ENCODE measurements at places on chromosomes 3 and 15. TPM values are rescaled to one million over a fixed set of nuclear protein-coding genes. Genes with fewer than 3 reads are reported as not detected.
A peak's percentile ranks its signal among the peaks of the same experiment; 100 is the strongest.

MTHFS gene
- 98.2 TPM for polyA plus RNA-seq

DNA sequence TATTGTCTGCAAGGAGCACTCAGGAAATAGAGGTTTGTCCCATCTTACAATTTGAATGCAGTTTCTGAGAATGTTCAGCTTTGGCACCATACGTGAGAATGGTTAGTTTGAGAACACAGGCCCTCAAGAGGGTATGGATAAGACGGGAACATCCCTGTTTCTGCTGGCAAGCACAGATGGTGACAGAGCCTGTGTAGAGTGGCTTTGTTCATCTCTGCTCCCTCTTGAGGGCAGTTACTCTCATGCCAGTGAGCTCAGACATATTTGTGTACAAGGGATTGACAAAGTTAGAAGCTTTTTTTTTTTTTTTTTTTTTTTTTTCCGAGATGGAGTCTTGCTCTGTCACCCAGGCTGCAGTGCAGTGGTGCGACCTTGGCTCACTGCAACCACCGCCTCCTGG, 71.5 kb upstream of the FILIP1L start:
- H3K4me1 ChIP-seq, result no peaks in the 10 kb centered on the region
- no peak overlapping the region for H3K27ac ChIP-seq
- no peak overlapping the region for H3K4me3 ChIP-seq

NEK10 gene
- polyA plus RNA-seq, result not detected

GRCh38 chr15:76057332-76058000, 2.3 kb upstream of the TMEM266 start:
- H3K36me3 ChIP-seq, result no peaks in the 10 kb centered on the region
- peak; percentile 9 for DNase-seq
- H3K4me1 ChIP-seq, result peaks cover 22% of the 10 kb centered on the region

DNA sequence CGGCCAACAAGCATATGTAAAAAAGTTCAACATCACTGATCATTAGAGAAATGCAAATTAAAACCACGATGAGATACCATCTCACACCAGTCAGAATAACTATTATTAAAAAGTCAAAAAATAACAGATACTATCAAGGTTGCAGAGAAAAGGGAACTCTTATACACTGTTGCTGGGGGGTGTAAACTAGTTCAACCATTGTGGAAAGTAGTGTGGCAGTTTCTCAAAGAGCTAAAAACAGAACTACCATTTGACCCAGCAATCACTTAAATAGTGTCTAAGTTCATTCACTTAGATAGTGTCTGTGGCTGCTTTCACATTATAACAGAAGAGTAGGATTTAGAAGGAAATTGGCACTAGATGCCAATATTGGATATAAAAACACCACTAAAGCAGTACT, 49.7 kb downstream of the CGGBP1 start:
- H3K27me3 ChIP-seq, result peaks cover 2% of the 10 kb centered on the region
- H3K36me3 ChIP-seq, result no peaks in the 10 kb centered on the region
- no peak overlapping the region for H3K27ac ChIP-seq
- H3K4me1 ChIP-seq, result peaks cover 6% of the 10 kb centered on the region
- DNase-seq, result no peak

BCL2A1 gene
- polyA plus RNA-seq, result 16.1 TPM

- H3K4me1 ChIP-seq, result peaks cover 5% of the 10 kb centered on the region
- no peak overlapping the region for H3K27ac ChIP-seq
- H3K4me3 ChIP-seq, result no peak overlapping the region
- H3K27me3 ChIP-seq, result peaks cover 11% of the 10 kb centered on the region
- no peaks in the 10 kb centered on the region for H3K36me3 ChIP-seq
- DNase-seq, result no peak
Observed at GRCh38 chr15:63037976-63038720, 4.4 kb upstream of the TPM1 start.

DISP2 gene
- polyA plus RNA-seq, result 1.1 TPM

GRCh38 chr3:71684757-71685386, 40.3 kb downstream of the EIF4E3 start:
- peaks cover 8% of the 10 kb centered on the region for H3K36me3 ChIP-seq
- DNase-seq, result no peak
- H3K4me1 ChIP-seq, result peaks cover 23% of the 10 kb centered on the region
- no peak overlapping the region for H3K27ac ChIP-seq
- H3K4me3 ChIP-seq, result no peak overlapping the region

DNA sequence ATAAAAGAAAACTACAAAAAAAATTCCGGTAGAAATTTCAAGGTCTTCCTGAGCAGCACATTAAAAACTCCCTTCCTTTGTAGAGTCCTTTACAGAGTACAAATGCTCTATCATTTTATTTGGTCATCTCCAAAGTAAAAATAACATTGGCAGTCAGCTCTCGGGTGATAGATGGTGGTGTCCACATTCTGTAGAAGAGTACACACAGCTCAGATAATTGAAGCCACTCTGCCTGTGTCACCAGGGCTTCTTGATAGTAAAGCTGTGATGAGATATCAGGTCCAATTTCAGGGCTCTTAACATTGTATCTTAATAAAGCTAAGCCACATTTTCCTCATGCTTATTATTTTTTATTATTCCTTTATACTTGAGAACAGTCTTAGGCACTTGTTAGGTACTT, 371.6 kb downstream of the TAFA4 start:
- no peak for DNase-seq
- no peak overlapping the region for H3K27ac ChIP-seq
- H3K4me1 ChIP-seq, result no peaks in the 10 kb centered on the region
- H3K27me3 ChIP-seq, result no peaks in the 10 kb centered on the region
- no peak overlapping the region for H3K4me3 ChIP-seq

Measured in immature natural killer cell (primary cell).